Smooth muscle cell of the umbilical artery (primary cell): ENCODE measurements at places on chromosomes 5 and 9. TPM values are rescaled to one million over a fixed set of nuclear protein-coding genes. Genes with fewer than 3 reads are reported as not detected.

Gene C5orf58
- total RNA-seq: not detected in 2 replicates

Gene CCNO
- total RNA-seq: 0.14 TPM in 1 of 2 replicates, not detected in the other

Gene PCDHB6
- total RNA-seq: 0.14 and 0.30 TPM in 2 replicates

Gene TMEM215
- not detected in 2 replicates for total RNA-seq

Gene NFIB
- 3.0 and 16.4 TPM in 2 replicates for total RNA-seq

Gene ABCA1
- 198 and 229 TPM in 2 replicates for total RNA-seq

Gene ARID3C
- total RNA-seq: 0.18 TPM in 1 of 2 replicates, not detected in the other

Gene GRIN1
- 0.09 TPM in 1 of 2 replicates, not detected in the other for total RNA-seq

Gene RFESD
- total RNA-seq: 0.59 and 1.7 TPM in 2 replicates

Gene C9orf153
- 0.30 and 1.1 TPM in 2 replicates for total RNA-seq
